Stimulated activated naive CD4-positive, alpha-beta T cell treated with Interleukin-2 at 50 U/mL for 16 hours (primary cell): ENCODE measurements at places on chromosomes 6 and 20.

GRCh38 chr20:26209171-26209941, 512.7 kb upstream of the ZNF337 start:
- DNase-seq = no peak

- DNase-seq = no peak
These were observed 5.4 kb upstream of the FAM210B start for GRCh38 chr20:56353356-56353755.

- DNase-seq = no peak
These were observed 17.5 kb downstream of the CTCFL start for GRCh38 chr20:57507477-57507876.

DNA sequence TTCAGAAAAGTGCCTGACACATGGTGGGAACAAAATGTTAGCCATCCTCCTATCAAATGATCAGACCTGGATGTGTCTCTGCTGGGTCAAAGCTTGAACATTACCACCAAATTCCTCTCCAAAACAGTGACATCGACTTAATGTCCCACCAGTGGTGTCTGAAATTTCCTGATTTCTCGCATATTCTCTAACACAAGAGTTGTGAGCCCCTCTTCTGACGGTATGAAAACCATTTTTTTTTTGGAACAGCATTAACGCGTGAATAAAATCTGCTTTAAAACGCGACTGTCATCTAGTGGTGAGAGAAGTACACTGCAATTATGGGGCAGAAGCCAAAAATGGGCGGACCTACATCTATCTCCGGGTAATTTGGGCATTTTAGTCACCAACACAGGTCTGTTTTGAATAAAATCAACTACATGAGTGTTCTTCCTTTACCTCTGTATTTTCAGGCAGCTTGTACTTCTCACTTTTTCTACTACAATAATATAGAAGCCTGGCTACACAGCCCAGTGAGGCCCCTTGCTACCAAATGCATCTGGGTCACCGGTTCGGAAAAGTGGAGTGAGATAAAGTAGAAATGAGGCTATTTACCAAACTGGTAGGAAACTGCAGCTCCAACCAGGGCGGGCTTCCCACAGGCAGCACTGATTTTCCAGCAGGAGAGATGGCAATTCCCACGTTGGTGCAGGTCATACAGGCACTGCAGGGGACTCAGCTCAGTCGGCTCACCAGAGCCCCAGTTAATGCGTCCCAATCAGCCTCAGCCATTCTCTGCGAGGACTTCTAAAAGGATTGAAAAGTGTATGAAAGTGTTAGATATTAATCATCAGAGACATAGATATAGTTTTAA, 27.4 kb downstream of the MGME1 start:
- peak; percentile 6 for DNase-seq

DNA sequence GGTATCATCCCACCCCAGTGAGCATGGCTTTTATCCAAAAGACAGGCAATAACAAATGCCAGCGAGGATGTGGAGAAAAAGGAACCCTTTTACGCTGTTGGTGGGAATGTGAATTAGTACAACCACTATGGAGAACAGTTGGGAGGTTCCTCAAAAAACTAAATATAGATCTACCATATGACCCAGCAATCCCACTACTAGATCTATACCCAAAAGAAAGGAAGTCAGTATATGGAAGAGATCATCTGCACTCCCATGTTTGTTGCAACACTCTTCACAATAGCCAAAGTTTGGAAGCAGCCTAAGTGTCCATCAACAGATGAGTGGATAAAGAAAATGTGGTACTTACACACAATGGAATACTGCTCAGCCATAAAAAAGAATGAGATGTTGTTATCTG, 5.9 kb upstream of the KIAA1755 start:
- no peak for DNase-seq

DNA sequence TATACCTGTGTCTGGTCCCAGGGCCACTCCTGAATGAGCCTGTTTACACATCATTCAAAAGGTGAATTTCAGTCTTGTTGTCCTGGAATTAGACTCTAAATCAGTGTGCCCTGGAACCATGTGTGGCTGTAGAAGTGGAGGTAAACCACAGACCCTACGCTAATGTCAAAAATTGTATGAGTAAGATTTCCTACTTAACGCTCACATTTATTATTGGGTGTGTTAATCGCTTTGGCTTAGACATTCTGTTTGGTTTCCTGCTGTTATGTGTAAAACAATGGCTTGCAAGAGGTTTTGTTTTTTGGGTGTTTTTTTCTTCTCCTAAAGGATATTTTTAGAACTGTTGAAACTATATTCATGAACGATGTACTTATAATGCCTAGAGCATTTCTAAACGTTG, 19.3 kb downstream of the PLCB1 start:
- DNase-seq = no peak

- no peak for DNase-seq
These were observed 3.6 kb downstream of the TRAM2 start for GRCh38 chr6:52573295-52573694.

- no peak for DNase-seq
These were observed 732.5 kb downstream of the KIF16B start for GRCh38 chr20:15840636-15841301.
